ENCODE measurements at places on chromosomes 6 and 20.
A peak's percentile ranks its signal among the peaks of the same experiment; 100 is the strongest.

GRCh38 chr6:53651764-53652401, 13.7 kb downstream of the KLHL31 start:
- peak; percentile 44 for DNase-seq

DNA sequence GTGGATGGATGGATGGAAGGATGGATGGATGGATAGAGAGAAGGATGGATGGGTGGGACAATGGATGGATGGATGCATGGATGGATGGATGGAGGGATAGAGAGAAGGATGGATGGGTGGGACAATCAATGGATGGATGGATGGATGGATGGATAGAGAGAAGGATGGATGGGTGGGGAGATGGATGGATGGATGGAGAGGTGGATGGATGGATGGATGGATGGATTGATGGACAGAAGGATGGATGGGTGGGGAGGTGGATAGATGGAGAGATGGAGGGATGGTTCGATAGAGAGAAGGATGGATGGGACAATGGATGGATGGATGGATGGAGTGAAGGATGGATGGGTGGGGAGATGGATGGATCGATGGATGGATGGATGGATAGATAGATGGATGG, 6.4 kb downstream of the EEF1A2 start:
- DNase-seq = no peak

DNA sequence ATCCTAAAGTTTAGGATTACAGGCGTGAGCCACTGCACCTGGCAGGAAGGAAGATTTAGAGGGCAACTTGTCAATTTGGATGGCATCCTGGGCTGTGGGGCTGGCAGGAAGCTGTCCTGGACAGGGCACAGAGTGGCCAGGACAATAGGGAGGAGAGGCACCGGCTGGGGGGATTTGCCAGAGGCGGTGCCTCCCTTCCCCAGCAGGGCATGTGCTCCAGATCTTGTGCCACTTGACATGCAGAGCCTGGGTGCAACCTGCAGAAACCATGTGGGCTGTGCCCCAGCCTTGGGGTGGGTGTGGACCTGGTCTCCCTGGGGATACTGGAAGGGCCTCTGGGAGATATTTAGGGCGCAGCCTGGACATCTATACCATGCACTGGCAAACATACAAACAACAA, 58.6 kb upstream of the EEF1A1 start:
- DNase-seq = no peak

DNA sequence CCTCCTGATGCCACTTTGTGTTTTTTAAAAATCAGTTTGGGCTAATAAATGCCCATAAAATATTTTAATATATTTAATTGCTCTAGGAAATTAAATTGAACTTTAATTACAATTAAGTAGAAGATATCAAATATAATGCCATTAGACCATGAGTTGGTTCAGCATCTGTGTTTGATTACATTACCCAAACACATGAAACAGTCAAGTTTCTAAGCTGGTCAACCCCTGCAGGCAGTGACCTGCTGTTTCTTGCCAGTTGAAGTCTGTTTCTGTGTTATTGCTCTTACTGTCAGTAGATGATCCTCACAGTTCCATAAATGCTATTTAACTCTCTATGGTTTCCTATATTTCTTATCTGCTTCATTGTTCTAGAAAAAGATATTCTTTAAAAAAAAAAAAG, 9.7 kb upstream of the TENT5A start:
- DNase-seq = no peak

DNA sequence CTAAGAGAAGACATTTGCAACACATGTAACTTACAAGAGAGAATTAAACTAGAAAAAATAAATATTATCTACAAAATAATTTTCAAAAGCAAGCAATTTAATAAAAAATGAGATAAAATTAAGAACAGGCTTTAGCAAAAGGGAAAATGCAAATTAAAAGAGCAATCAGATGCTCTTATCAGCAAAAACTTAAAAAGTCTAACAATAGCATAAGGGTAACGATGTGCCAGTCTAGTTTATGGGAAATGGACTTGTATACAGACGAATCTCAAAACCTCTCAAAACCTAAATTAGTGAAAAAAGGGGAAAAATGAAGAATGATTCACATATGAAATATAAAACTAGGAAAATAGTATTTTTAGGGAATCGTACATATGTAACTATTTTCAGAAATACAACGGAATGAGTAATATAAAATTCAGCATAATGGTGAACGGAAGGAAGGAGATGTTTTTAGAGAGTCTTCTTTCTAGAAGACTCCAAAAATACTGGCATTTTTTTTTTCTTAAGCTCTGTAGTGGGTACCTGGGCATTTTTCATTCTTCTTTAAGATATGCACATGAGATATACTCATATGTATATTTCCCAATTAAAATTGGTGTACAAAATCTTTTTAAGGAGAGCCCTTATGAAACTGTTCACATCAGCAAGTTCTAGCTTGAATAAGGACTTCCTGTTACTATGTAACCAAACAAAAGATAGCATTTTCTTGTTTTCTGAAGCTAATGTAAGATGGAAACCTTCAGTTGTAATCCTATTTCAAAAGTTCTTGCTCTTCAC, 927 bp upstream of the MANEA start:
- no peak for DNase-seq

GRCh38 chr6:148591656-148592055, 155.2 kb upstream of the UST start:
- DNase-seq = peak; percentile 24

- no peak for DNase-seq
Observed at GRCh38 chr6:49531774-49532569, 18.5 kb upstream of the C6orf141 start.

DNA sequence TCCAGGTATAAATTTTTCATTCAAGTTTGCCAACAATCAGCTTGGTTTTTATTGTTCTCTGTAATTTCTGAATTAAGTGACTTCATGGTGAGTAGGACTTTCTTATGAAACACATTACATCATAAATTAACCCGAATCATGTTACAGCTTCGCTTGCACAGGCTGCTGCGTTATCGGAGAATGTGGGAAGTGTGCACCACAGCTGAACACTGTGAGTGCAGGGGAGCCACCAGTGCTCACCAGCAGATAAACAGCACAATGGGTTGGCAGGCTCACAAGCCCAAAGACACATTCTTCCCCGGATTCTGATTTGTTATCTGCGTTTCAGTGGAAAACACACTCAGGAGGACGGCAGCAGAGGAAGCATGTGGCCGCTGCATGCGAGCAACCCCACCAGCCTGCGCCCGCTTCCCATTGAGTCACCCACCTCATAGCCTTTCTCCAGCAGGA, 121.1 kb downstream of the GMDS start:
- DNase-seq = no peak

DNA sequence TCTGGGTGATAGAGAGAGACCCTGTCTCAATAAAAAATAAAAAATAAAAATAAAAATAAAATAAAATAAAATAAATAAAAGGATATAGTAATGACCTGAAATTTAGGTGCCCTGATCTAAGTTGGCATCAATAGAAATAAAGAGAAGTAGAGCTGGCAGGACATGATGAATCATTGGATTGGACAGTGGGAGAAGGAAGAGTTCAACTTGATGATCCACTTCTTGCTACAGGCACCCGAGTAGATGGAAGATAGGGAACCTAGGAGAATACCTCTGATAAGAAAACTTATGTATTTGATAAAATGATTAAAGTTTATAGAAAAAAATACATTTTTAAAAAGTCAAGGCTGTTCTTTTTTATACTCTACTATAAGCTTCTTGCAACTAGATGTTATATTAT, 79.0 kb downstream of the ADTRP start:
- DNase-seq = no peak

DNA sequence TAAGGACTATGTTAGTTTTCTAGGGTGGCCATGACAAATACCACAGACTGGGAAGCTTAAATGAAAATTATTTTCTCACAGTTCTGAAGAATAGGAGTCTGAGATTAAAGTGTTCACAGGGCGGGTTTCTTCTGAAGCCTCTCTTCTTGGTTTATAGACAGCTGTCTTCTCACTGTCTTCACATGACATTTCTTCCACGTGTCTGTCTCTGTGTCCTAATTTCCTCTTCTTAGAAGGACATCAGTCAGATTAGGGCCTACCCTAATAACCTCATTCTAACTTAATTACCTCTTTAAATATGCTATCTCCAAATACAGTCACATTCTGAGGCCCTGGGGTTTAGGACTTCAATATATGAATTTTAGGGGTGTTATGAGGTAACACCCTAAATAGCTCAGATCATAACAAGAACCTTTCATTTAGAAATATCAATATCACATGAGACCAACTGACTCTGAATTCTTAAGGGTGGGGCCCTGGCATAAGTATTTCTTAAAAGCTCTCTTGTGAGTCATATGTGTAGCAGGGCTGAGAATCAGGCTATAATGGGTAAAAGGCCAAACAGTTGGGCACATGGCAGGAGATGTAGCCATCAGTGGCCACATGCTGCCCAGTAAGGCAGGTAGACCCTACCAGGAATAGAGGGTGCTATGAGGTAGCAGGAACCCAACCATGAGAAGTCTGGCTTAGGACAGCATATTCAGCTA, 62.0 kb upstream of the TENT5A start:
- DNase-seq = peak; percentile 23

GRCh38 chr20:48404598-48404997, 423.2 kb downstream of the PREX1 start:
- no peak for DNase-seq

DNA sequence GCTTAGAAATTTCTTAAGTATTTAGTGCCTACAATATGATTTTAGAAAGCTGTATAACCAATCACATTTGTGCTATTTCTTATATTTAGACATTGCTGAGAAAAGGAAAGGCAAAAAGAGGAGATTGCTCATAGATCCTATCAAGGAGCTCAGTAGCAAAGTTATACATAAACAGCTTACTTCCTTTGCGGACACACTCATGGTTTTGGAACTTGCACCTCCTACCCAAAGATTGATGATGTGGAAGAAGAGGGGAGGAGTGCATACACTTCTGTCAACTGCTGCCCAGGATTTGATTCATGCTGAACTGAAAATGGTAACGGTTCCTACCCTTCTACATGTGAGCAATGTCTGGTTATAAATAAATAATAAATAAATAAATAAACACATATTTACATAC, 16.7 kb downstream of the RAD21L1 start:
- no peak for DNase-seq

DNA sequence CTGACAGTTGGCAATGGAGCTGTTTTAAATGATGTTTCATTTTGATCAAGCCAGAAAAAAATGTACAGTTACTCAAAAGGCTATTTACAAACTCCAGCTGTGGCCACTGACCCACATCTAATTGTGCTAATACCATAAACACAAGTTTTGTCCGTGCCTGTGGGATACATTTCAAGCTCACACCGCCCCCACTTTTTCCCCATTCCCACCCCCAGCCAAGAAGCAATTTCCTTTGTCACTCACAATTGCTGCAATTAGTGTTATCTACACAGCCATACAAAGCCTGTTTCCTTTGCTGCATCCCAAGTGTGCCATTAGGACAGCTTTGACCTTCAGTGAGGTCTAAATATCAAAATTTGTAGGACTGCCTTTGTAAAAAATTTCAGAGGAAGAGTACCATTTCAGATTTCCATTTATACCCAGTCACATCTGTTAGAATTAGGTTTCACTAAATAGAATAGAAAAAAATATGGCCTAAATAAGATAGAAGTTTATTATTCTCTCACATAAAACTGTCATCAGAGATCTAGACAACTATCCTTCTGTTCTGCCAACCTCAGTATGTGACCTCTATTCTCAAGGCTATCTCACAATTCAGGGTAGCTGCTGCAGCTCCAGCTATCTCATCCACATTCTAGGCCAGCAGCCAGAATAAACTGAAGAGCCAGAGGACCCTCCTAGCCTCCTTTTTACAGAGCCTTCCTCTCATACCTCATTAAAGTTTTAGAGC, 202.6 kb downstream of the NFATC2 start:
- no peak for DNase-seq

GRCh38 chr6:100175814-100176310, 181.8 kb upstream of the MCHR2 start:
- DNase-seq = no peak

DNA sequence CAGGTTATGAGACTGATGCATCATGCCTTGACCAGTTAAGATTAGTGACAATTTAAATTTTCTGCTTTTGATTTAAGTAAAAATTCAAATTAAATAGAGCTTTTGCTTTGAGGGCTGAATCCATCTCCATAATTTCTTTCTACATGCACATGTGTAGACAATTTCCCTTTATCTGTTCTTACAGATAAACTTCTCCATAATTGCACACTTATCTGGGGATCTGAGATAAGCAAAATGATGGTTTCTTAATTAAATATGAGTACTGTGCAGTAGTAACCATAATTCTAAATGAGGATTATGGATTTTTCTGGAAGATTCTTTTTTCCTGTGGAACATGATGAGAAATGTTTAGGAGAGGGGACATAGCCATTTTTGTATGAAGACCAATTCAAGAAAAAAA, 44.7 kb downstream of the ZFAND3 start:
- no peak for DNase-seq

GRCh38 chr6:7841781-7842468, 68.7 kb downstream of the TXNDC5 start:
- DNase-seq = no peak

GRCh38 chr6:111157412-111157811, 70.1 kb downstream of the SLC16A10 start:
- no peak for DNase-seq

- DNase-seq = no peak
Observed at GRCh38 chr6:23910420-23910819, 215.6 kb upstream of the NRSN1 start.

DNA sequence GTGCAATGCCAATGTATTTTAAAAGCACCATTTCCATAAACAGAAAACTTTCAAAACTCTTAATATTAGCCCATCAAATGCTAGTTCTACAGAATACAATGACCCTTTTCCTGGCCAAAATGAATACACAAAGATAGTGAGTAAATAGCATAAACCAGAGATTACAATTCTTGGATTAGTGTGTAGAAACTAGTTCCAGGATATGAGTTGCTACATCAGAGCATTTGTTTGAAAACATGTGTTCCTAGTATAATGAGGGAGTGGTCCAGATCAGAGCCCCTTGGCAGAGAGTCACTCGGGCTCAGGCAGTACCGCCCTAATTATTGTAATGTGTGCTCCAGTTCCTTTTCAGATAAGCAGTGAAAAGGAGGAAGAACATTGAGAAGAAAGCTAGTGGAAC, 63.7 kb upstream of the COL21A1 start:
- no peak for DNase-seq

- DNase-seq = no peak
Observed at GRCh38 chr6:105740946-105741645, 338.2 kb upstream of the PREP start.

- no peak for DNase-seq
Observed at GRCh38 chr20:59074456-59074855, 31.9 kb upstream of the PRELID3B start.

- no peak for DNase-seq
Observed at GRCh38 chr6:82980086-82980485, 85.6 kb downstream of the UBE3D start.

DNA sequence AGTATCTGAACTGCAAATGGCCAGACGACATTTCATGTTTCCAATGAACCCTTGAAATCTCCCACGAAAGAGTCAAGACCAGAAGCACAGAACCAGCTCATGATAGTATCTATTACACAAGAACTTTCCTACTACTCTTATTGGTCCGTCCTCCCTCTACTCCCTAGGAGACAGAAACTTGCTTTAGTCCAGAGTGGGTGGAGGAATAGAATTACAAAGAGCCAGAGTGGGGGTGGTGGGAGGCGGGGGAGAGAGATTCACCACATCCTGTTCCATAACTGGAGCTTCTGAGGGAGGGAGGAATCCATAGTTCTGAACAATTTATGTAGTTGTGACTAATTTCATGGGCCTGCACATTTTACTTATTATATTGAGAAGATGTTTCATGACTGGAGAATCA, 18.5 kb upstream of the WFDC10A start:
- no peak for DNase-seq

All from T-helper 2 cell (primary cell).